CD4-positive, alpha-beta T cell treated with Interleukin-6 at 100 ng/mL for 8 hours (primary cell): ENCODE measurements at places on chromosomes 2 and 18.

- no peak for DNase-seq
These were observed 806.4 kb upstream of the FANCL start for GRCh38 chr2:59047373-59047995.

DNA sequence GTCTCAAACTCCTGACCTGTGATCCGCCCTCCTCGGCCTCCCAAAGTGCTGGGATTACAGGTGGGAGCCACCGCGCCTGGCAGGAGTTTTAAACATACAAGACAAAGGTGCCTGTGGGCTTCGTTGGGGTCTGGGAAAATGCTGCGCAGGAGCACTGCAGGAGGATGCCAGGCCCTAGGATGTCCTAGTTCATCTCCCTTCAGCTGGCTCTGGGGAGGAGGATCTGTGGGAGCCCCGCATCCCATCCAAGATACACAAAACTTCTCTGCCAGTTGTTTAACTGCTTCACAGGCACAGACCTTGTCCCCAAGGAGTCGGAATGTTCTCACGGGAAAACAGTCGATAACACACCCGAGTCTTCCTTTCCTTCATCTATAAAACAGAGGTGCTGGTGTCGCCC lies 89.1 kb downstream of the POLR1A start:
- DNase-seq: no peak

DNA sequence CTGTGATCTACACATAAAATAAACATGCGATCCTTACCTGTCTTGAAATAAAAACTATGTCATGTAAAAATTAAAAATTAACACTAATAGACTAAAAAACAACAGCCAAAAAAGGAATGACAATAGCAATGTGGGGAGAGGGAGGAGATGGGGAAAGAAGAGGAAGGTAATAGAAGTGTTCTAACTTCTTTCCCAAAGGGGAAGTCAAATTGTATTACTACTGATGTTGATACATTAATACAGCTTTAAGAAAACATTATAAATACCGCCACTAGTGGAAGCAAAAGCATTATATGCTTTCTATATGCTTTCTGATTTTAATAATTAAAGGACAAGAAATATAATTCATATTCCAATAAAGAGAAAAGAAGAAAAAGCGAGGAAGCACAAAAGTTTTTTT lies 22.2 kb downstream of the ZNF516 start:
- DNase-seq: no peak

GRCh38 chr2:62099523-62100175 lies 96.3 kb upstream of the B3GNT2 start:
- no peak for DNase-seq

DNA sequence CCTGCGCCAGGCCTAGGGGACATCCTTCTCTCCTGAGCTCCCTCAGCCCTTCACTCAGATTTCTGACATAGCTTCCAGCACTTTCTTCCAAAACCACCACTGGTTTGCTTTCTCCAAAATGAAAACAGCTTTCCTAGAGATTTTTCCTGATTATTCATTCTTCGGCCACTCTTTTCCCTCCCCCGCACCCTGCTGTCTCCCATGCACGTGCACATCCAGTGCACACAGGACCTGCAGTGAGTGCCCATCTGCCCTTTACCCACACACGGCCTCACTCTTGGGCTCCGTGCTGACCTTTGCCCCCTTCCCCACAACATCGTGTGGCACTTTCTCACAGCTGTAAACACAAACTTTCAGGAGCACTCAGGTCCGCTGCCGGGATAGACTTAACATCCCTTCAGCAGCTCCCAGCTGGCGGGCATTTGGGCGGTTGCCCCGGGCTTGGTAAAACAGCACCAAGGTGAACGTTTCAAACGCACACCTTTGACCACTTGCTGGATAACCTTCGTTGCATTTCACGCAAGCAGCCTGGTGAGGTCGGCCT lies 25.8 kb downstream of the KIF1A start:
- DNase-seq: no peak

DNA sequence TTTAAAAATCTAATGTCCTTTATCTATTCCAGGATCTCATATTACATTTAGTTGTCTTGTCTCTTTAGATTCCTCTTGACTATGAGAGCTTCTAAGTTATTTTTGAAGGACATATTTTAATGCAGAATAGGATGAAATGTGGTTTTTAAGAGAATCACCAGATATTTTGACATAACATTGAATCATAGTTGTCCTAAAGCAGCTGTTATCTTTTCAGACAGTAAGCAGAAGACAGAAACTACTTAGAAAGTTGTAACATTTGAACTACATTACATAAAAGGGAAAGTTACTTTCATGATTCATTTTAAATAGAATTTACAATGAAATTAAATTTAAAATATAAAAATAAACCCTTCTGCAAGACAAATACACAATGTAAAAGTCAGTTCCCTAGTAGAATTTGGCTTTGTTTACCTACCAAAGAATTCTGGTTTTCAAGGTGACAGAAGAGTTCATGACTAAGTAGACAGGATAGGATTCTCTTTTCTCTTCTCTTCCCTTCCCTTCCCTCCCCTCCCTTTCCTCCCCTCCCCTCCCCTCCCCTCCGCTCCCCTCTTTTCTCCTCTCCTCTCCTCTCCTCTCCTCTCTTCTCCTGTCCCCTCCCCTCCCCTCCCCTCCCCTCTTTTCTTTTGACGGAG lies 186.0 kb downstream of the DIS3L2 start:
- DNase-seq: no peak

DNA sequence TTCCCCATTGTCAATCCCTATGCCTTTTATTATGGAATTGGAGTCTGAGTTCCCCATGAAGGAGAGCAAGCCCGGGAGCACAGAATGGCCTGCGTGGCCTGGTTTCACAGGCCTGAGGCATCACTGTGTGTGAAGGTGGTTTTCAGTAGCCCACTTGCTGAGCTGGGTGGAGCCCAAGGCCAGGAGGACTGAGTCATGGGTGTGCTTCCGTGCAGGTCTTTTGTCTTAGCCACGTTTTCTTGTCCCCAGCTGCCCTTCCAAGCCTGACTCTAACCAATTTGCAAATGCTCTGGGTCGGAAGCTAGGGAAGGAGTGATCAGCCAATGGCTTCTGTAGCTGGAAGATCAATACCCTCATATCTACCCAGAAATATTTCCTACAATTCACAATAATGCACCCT lies 119.2 kb downstream of the MAPK4 start:
- DNase-seq: no peak

GRCh38 chr2:238952261-238952919 lies 104.5 kb downstream of the TWIST2 start:
- no peak for DNase-seq
